T-cell (primary cell): ENCODE measurements at places on chromosomes 6 and 20. TPM values are rescaled to one million over a fixed set of nuclear protein-coding genes. Genes with fewer than 3 reads are reported as not detected.

Gene AIF1
- total RNA-seq, result 7.6 TPM

Gene ATAT1
- total RNA-seq, result 11.8 TPM

Gene RBBP8NL
- total RNA-seq, result not detected

Gene WFDC2
- 1.7 TPM for total RNA-seq

Gene BMP7
- not detected for total RNA-seq

Gene SLC17A4
- total RNA-seq, result not detected

Gene JPH2
- 0.06 TPM for total RNA-seq

Gene GHRH
- total RNA-seq, result not detected

DNA sequence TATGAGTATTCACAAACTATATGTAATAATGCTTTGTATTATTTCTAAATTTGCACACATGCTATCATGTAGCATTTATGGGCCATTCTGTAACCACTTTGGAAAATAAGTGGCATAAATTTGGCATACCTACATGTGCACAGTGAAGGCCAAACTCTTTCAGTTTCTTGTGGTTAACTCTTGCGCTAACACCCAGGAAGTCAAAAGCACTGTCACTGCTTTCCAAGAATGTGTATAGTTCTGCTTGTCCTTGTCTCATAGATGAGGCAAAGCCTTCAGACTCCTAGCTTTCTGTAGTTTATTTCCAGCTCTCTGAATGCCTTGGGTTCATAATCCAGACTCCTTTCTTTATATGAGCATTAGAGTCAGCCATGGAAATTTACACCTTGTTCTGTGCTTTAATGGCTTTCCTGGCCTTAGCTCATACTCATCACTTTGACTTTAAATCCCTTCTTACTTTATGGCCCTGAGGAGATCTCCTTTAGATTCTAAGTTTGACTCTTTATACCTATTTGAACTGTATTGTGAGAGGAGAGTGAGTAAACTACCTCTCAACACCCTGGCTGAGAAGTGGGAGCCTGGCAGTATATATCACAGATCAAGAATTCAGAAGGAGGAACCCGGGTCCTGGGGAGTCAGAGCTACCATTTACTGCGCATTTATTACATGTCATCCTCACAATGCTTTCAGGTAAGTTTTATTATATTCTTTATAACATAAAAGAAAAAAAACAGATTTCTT lies 949 bp upstream of the SLC17A3 start:
- no peak for DNase-seq

DNA sequence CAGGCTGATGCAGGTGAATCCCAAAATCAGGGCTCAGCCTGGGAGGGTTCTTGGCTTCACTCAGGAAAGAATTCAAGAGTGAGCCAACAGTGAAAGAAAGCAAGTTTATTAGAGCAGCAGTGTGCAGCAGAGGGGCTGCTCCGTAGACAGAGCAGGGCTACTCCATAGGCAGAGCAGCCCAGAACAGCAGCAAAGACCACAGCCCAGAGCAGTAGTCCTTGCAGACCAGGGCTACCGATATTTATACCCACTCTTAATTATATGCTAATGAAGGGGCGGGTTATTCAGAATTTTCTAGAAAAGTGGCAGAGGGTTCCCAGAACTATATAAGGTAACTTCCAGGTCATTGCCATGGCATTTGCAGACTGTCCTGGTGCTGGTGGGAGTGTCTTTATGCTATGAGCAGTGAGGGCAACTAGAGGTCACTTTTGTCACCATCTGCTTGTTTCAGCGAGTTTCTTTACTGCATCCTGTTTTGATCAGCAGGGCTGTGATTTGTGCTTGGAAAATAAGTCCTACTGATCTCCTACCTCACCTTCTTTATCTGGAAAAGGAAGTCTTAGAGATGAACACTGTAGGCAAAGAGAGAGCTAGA lies 39.8 kb upstream of the PTPN1 start:
- DNase-seq, result no peak

- no peak for DNase-seq
Observed at GRCh38 chr6:155107432-155108069, 112.4 kb downstream of the TIAM2 start.

- DNase-seq, result no peak
Observed at GRCh38 chr6:17289630-17290061, 8.5 kb downstream of the RBM24 start.

DNA sequence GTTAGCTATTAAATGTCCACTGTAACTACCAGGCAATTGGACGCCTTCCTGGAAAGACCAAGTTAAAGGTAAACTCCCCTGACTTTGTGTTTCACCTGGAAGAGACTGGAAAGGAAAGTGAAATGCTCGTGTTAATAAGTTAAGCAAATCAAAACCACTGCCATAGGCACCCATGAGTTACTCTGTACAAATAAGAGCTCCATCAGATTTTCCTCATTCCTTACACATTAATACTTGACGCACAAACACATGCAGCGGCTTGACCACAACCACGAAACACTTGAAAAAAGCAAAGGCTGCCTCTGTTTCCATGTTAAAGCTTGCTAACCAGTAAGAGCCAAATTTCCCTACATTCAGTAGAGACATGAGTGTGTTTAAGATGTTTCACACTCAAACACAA lies 19.8 kb downstream of the GCM1 start:
- DNase-seq, result no peak

- no peak for DNase-seq
Observed at GRCh38 chr6:39333644-39334438, 11.3 kb upstream of the KCNK16 start.

- no peak for DNase-seq
Observed at GRCh38 chr6:147067184-147067583, 137.0 kb upstream of the STXBP5 start.

GRCh38 chr6:13203145-13203544 lies 125.2 kb downstream of the TBC1D7 start:
- DNase-seq, result no peak

DNA sequence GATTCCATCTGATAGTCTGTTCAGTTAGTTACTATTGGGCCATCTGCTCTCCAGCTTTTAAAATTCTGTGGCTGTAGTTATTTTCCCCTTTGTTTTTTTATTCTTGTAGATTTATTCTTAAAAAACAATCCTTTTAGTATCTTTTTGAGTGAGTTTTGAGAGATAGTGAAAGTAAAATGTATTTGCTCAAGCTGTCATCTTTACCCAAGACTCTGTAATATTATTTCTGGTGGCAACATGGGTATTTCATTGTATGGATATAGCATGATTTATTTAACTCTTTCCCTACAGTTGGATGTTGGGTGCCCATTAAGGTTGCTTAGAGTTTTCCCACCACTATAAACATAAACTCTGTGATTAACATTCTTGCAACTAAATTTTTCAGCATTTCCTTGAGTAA lies 24.6 kb downstream of the STK4 start:
- DNase-seq, result no peak

DNA sequence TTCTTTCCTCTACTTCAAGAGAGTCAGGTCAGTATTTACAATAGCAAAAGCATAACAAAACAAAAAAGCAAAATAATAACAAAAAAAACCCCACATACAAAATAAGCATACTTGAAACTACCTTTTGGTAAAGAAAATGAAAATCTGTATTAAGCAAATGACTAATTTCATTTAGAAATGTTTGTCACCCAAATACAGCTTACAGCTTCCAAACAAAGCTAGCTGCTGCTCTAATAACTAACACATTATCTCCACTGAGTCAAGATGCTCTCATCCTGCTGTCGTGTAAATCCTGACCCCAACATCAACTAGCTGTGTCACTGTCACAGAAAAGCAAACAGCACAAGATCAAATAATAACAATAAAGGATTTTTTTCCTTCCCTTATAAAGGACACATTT lies 21.7 kb downstream of the MAP7 start:
- no peak for DNase-seq

- no peak for DNase-seq
Observed at GRCh38 chr6:131292145-131292938, 157.1 kb downstream of the AKAP7 start.

DNA sequence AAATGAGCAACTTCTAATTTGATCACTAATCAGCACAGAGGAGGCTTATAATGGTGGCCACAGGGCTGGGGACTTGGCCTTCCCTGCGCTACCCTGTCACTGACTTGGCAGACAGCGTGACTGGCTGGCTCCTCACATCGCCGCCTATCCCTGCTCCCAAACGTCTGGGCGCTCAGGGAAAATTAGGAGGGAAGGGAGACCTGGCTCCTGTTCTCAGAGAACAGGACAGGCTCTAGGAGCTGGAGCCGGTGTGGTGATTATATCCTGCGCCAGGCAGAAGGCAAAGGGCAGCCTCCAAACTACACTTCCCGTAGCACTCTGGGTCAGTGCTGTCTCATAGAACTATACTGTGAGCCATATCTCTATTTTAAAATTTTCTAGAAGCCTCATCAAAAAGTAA lies 53.4 kb downstream of the VEGFA start:
- no peak for DNase-seq

GRCh38 chr6:5261545-5262109 lies 314 bp downstream of the FARS2 start:
- DNase-seq, result no peak

GRCh38 chr6:7515363-7515762 lies 26.1 kb upstream of the DSP start:
- no peak for DNase-seq

- DNase-seq, result no peak
Observed at GRCh38 chr6:46651816-46652215, 802 bp downstream of the CYP39A1 start.

GRCh38 chr20:30811885-30812671 lies 445.4 kb upstream of the DEFB115 start:
- DNase-seq, result no peak

DNA sequence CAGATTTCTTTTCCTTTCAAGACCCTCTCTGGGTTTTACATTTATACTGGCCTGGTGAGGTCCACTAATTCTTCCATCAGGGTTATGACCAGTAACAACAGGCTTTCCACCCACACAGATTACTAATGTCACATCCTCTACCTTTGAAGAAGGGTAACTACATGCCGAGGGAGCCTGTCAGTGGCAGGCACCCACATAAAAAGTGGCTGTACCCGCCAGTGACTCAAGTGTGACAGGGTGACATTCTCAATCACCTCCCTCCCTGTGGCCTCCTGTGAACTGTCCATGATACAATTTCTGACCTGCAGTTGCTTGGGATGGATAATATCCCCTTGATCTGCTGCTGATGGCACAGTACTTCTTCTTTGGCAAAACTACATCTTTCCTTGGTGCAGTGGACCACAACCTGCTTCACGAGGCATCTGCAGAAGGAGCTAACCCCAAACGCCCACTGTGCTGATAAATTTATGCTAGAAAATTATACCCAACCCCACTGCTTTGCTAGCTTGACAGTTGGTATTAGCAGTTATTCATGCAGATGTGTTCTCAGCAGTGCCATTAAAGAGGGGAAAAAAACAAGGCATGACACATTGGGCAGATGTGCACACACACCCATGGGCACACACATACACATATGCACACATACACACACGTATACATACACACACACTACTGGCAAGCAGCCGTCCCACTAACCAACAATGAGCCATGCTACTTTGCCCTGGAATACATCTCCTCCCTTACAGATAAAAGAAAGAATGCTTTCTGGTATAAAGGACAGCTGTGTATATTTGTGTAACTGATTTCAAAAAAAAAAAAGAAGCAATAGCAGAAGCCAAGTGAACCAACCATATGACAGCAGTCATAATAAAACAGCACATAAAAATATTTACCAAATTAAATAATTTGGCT lies 20.8 kb downstream of the GFOD1 start:
- no peak for DNase-seq

DNA sequence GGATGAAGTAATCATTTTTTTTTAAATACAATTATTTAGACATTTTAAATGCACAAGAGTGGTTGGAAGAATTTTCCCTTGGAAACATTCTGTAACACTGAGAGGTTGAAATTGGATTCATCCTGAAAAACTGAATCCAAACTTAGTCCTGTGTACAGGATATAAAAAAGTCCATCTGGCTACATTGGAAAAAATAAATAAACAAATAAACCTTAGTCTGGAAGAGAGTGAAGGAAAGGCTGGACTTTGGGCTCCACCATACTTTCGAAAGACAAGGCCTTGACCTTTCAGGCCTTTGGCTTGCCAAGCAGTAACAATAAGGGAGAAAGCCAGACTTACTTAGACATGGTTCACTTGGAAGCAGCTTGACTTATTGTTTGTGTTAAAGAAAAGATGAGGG lies 664.3 kb downstream of the TENT5A start:
- no peak for DNase-seq

DNA sequence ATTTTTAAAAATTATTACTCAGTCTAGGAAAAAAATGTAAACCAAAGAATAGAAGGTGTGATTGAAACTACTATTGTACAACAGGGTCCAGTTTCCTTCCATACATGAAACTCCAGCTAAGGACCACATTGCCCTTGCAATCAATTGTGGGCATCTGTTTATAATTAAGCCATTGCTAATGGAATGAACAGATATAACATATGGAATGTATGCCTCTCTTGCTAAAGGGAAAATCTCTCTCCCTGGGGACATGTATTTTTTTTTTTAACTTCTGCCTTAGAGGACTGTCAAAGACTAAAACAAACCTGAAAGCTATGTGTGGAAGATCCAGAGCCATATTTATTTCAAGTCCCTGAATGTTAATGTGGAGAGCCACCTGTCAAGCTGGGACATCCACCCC lies 336.8 kb upstream of the MANEA start:
- no peak for DNase-seq

DNA sequence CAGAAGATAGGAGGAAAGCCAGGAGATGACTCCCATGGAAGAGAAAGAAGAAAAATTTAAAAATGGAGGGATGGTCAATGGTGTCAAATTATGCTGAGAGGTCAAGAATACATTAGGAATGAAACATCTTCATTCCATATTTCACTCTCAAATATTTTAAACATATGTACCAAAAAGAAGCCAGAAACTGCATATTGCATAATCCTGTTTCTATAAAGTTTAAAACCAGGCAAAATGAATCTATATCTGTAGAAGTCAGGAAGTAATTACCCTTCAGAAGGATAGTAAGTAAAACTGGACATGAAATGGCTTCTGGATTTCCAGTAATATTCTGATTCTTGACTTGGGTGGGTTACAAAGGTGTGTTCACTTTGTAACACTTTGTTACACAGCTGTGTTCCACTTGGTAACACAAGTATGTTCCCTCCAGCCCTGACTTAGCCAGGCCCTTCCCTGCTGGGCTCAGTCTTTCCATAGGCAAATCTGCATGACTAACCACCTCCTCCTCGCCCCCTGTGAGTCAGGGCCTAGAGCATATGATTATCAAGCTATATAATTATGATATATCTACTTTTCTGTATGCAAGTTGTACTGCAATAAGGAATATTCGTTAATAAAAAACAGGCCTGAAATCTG lies 20.2 kb upstream of the C6orf141 start:
- no peak for DNase-seq

DNA sequence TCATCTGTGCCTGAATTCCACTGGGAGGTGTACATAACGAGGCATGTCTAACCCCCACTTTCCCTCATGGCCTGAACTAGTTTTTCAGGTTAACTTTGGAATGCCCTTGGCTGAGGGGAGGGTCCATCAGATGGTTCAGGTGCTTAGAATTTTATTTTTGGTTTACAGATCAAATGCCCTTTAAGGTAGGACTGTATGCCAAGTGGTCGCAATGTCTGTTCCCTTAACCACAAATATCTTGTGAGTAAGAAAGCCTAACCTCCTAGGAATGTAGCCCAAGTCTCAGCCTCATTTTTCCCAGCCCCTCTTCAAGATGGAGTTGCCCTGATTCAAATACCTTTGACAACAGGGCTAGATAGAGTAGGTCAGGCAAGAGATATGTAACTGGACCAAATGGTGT lies 78.4 kb downstream of the RNASET2 start:
- DNase-seq, result no peak
